ENCODE measurements at places on chromosomes 3 and 15. TPM values are rescaled to one million over a fixed set of nuclear protein-coding genes. Genes with fewer than 3 reads are reported as not detected.

Gene TNFAIP8L3
- polyA plus RNA-seq: 0.17 TPM

Gene DUOXA2
- polyA plus RNA-seq: not detected

Gene TMEM207
- polyA plus RNA-seq: not detected

Gene MYRIP
- not detected for polyA plus RNA-seq

Gene IL17RD
- polyA plus RNA-seq: 0.56 TPM
